Thoracic aorta (tissue), 2 donors: ENCODE measurements at places on chromosomes 16 and 17. TPM values are rescaled to one million over a fixed set of nuclear protein-coding genes. Genes with fewer than 3 reads are reported as not detected.

CLDN7 gene
- total RNA-seq: not detected

DNA sequence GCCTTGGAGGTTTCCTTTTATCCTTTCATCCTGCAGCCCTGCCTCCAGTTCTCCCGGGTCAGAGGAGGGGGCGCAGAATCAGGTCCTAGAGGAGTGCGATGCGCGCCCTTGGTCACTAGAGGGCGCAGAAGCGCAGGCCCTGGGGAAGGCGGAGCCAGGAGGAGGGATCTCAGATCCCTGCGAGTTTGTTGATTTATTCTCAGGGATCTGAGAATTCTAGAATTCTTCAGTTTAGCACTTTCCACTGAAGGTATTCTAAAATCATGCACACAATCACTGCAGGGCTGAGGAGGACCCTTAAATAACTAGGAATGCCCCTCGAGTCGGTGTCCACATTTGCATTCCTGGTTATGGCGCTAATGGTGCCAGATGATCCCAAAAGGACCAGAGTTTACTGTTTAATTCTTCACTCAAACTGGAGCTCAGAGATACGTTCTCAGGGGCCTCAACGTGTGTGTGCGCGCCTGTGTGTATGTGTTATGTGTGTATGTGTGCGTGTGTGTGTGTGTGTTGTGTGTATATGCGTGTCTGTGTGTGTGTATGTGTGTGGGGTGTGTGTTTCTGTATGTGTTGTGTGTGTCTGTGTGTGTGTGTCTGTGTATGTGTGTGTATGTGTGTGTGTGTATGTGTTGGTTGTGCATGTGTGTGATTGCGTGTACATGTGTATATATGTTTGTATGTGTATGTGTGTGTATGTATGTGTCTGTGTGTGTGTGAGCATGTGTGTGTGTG is 6.9 kb upstream of the ELAC2 start:
- no peak for DNase-seq

DNA sequence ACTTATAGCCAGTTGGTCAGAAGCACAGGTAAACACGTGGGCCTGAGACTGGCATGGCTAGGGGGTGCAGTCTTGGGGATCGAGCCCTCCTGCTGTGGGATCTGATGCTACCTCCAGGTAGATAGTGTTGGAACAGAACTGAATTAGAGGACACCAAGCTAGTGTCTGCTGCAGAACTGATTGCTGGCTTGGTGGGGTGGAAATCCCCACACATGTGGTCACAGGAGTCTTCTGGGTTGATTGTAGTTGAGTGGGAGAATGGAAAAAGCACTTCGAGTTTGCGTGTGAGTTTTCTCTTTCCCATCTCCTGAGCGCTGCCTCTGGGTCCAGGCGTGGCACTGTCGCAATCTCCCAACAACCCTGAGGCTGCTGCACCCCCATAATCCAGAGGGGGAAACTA is 8.0 kb upstream of the SPATA32 start:
- DNase-seq: no peak

DNA sequence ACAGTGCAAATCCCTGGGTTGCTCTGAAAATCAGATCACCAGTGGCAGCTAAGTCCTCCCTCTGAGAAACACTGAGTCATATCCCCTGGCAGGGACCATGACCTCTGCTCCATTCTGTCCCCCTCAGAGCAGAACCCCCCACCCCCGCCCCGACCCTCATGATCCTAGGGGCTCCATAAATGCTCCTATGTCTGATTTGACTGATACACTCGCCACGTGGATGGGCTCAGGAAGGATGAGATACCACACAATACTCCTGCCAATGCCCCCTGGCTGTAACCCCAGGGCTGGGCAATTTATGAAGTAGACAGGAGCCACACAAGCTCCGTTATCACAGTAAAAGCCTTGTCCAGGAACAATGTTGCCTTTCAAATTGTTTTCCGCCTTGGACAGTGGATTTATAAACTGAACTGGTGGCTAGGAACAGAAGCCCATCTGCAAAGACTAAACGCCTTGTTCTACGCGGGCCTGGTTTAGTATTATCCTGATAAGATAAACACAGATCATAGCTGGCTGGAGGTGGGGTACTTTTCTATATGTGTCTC is 394.8 kb downstream of the SLC39A11 start:
- DNase-seq: no peak

DNA sequence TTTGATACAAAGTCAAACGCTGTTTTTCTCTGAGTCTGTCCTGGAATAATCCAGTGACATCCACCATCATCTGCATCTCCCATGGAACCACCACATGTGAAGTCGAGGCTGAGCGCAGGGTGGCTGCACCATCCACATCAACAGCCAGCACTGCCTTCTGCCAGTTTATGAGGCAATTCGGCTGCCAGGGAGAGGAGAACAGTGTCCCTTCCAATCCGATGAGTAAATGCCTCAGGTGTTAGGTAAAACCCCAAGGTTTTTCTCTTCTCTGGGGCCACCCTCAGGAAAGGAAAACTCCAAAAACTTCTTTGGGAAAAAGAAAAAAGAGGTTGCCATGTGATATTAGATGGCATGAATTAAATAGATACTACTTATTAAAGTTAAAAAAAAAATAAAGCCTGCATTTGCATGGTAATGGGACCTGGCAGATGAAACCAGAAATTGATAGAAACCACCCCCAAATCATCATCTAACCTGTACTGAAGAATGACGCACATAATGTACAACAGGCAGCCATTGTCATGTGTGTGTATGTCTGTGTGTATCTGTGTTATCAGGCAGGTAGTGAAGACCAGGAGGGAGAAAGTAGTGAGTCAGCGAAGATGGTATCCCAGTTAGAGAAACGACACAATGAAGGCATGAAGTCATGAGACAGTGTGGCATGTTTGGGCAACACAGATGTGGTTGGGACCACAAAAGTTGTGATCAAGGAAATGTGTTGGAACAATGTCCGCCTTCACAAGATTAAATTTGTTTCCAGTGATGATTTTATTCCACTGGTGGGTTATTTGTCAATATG is 478.7 kb downstream of the CDH13 start:
- no peak for DNase-seq

FA2H gene
- 0.49 TPM for total RNA-seq

- no peak for DNase-seq
These were observed 69.7 kb downstream of the CREBBP start for GRCh38 chr16:3810818-3811217.

KRTAP3-1 gene
- not detected for total RNA-seq

DNA sequence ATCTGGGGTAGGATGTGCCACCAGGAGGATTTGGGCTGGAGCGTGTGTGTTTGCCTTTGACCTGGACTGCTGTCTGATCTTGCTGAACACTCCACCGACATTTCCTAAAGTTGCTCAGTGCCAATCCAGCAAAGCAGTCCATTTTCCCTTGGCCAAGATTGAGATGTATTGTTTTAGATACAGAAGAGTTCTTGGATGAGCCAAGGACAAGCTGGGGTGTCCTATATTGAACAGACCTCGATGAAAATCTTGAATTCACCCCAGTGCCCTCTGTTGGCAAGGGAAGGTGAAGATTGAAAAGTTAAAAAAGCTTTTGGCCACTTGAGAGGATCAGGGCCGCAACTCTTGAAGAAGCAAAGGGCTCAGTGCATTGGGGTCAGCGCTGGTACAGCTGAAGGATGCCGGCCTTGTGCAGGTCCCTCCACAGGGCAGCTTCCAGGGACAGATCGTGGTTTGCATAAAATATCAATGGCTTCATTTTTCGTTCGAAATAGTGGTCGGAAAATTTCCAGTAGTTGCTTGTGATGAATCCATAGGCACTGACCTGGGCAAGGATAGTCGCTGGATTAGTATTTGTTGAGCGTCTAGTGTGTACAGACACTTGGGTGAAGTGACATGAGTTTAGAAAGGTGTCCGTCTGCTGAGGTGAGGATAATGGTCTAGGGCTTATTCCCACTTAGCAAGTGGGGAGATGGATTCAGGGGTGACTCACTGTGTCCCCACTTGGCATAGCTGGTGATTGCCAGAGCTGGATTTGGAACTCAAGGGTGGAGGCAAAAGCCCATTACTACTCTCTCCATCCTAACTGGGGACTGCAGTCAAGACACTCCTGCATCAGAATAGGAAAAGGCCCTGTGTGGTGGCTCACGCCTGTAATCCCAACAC is 19.7 kb downstream of the ST6GALNAC2 start:
- no peak for DNase-seq

DNA sequence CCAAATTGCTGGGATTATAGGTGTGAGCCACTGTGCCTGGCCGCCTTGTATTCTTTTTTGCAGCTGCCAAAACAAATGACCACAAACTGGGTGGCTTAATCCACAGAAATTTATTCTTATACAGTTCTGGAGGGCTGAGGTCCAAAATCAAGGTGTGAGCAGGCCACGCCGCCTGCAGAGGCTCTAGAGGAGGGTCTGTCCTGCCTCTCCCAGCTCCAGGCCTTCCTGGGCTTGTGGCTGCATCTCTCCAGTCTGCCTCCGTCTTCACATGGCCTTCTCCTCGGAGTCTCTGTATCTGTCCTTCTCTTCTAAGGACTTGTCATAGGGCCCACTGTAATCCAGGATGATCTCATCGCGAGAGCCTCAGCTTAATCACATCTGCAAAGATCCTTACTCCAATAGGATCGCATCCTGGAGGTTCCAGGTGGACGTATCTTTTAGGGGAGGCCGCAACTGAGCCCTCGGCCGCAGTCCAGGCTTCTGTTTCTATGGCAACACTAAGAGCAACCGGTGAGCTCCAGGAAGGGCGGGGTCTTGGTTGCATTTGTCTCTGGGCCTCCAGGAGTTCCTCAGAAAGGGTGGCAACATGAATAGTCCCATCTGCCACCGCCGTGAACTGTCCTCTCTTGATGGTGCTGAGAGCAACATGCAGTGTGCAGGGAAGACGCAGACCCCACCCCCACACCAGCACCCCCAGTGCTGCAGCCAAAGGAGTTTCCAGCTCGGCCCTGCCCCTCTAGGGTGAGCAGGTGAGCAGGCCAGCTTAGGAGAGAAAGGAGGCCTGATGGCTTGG is 29.5 kb upstream of the CREBBP start:
- DNase-seq: no peak
